Activated CD4-positive, alpha-beta T cell treated with anti-CD3 and anti-CD28 coated beads for 48 hours (primary cell): ENCODE measurements at places on chromosomes 11 and 22.

DNA sequence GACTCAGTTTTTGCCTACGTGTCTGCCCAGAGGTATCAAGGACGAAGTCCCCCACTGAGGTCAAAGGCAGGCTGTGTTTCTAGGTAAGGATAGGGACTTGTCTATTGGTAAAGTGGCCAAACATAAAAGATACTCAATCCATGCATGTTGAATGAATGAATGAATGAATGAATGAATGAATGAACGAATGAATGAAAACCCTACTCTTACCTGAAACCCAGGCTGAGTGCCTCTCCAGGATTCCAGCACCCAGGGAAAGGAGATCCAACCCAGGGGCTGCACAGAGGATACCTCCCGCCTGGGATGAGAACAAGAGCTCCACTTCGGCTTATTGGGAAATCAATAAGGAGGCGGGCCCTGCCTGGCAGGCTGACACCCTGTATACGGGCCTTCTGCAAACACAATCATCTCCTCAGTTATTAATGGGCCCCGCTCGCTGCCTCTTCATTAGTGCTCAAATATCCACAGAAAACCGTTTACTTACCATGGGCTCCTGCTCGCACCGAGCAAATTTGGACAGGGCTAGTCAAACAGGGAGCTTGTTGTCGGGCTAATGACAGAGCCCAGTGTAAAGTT lies 177.4 kb downstream of the BUD13 start:
- DNase-seq, result no peak

GRCh38 chr11:92707665-92708064 lies 261.8 kb upstream of the MTNR1B start:
- DNase-seq, result no peak

GRCh38 chr11:110162216-110162615 lies 69.0 kb downstream of the ZC3H12C start:
- no peak for DNase-seq

- DNase-seq, result no peak
Measured at GRCh38 chr11:104337273-104337672, 173.3 kb upstream of the PDGFD start.

DNA sequence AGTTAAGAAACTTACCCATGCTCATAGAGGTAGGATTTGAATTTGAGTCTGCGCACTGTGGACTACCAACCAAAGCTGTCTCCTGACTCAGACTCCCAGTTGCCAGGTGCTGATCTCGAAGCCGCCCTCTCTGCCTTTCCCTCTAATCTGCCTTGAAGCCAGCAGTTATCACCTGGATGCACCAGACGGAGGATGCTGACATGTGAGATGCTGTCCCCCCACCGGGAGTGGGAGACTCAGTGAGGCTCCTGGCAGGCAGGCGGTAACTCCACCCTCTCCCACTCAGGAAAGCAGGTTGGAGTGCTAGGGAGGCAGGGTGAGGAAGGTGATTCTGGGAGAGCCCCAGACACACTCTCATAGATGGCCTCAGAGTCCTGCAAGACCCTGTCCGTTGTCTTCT lies 40.4 kb downstream of the KIAA1671 start:
- no peak for DNase-seq

GRCh38 chr11:74403607-74404321 lies 5.5 kb upstream of the PGM2L1 start:
- DNase-seq, result no peak

DNA sequence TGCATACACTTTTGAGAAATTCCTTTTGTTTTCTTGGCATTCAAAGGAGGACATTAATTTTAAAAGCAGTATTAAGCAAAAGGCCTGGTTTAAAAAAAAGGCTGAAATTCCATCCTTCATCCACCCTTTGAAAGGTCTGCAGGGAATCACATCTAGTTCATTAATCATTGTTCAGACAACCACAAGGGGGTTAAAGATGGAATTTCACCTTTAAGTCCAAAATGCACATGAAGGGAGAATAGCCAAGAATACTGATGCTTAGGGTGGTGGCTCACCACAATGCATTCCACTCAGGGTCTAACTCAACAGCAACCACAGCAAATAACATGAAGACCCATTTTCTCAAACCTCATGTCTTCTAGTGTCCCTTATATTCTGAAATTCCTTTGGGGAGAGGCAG lies 256.9 kb downstream of the CADM1 start:
- no peak for DNase-seq

DNA sequence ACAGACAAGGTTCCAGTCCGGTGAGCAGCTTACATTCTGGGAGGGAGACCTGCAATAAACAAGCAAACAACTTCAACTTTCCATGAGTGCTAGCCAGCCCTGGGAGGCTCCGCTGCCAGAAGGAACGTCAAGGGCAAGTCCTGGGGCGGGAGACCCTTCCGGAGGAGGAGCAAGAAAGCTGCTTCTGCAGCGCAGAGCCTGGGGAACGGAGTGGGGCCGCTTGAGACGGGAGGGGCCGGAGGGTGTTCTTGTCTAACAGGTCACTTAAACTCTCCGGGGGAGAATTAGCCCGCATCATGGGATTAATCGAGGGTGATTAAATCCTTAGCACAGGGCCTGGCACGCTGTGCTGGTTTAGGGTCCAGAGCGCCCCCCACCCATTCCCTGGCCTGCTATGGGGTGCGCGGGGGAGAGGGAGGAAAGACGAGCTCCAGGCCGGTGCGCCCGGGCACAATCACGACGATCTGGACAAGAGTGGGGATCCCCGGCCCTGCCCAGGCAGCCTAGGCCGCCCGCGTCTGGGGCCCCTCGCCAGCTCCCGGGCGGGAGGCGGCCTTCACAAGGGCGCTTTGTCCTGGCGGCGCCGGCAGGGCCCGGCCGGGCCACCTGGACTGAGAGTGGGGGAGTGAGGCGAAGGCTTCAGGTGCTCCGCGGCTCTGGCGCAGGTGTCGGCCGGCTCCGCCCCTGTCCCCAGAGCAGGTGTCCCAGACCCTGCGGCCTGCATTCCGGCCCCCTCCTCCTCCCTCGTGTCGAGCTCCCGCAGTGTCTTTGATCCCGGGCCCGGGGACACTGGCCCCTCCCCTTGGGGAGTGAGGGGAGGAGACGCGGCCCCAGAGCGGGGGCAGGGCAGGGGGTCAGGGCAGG lies 663 bp upstream of the LARGE2 start:
- DNase-seq, result no peak

DNA sequence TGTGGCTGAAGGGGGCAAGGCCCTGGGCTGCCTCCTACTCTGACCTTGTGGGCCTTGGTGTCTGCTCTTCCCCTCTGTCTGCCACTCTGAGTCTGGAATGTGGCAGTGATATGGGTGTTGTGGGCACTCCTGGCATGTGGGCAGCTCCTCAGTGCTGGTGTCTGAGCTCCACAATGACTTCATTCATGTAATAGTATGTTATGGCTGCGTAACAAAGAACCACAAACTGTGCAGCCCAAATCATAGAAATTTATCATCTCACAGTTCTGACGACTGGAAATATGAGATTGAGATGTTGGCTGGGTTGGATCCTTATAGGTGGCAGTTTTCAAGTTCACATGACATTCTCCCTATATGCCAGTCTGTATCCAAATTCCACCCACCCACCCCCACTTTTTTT lies 59.1 kb downstream of the BCR start:
- no peak for DNase-seq

DNA sequence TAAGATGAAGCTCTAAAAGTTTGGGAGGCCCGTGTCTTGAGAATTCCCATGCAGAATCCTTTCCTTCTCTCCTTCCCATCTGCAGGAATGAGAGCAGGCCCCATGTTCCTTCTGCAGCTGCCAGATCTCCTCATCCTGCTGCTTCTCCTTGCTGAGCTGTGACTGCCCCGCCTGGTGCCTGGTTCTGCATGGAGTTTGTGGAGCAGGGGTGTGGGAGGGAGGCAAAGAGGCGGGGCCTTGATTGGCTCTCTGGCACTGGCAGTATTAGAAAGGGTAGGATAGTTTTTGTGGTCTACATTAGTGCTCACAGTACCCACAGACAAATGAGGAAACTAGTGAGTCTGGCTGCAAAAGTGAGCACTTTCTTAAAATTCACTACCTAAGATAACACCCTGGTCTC lies 91.1 kb upstream of the CLPB start:
- DNase-seq, result no peak

- no peak for DNase-seq
Measured at GRCh38 chr11:468493-468892, 18.4 kb downstream of the PTDSS2 start.

GRCh38 chr11:115279813-115280761 lies 224.1 kb downstream of the CADM1 start:
- DNase-seq, result no peak
